Fibroblast of the aortic adventitia (primary cell): ENCODE measurements at places on chromosomes 11 and 22.

DNA sequence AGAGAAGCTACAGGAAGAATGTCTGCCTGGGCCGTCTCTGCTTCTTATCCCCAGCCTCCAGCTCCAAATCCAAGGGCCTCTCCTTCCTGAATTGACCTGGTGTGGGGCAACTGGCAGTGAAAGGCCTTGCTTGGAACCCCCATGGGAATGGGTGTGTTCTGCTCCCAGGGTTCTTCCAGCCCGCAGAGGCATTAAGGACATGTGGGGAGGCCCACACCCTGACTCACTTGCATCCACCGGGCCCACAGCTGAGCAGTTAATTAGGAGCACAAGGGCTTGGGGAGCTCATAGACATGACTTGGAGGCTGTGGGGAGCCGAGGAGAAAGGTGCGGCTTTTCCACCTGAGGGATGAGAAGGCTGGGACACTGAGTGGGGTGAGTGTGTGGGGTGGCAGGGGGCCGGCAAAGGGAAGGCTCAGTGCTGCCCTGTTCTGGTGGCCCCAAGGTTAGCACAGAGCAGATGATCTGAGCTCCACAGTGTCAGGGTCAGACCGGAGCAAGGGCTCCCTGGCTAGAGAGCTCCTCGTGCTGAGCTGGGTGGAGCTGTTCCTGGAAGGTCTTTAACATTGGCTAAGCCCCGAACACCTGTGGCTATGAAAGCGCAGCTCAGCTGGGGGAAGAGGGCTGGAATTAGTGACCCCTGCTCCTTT lies 64.5 kb upstream of the NECTIN1 start:
- DNase-seq, result peak; percentile 71

- no peak for DNase-seq
Measured at GRCh38 chr11:47271961-47272661, 2.2 kb downstream of the MADD start.

DNA sequence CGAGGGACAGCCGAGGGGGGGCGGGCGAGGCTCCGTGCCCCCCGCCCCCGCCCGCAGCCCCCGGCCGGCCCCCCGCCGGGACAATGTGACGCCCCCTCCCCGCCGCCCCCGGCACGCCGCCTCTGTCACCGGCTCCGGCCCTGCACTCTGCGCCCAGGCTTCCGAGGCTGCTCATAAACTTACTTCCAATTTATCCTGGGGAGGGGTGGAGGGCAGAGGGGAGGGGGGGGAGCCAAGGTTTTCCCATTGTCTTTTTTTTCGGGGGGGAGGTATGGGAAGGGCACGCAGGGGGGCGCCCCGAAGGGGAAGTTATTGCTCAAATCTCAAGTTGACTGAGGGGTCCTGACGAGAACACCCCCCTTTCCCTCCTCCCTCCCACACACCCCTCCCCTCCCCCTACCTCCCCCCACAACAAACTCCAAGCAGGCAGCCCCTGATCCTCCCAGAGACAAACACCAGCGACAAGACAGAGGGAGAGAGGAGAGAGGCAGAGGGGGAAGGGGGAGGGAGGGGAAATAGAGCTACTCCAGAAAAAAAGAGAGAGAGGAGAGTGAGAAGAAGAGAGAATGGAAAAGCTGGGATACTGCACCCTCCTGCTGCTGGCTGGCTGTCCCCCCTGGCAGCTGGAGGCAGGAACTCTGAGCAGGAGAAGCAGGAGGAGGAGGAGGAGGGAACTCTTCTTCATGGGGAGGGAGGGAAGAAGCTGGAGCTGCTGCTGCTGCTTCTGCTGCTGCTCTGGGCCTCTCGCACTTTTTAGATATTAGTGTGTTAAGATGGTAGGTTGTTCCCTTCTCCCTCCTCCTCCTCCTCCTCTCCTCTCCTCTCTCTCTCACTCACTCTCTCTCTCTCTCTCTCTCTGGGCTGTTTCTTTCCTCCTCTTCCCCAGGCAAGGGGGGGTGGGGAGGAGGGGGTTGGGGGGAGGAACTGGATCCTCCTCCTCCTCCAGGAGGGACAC lies 631 bp downstream of the PHF21A start:
- DNase-seq, result no peak

GRCh38 chr11:57391539-57391938 lies 1.1 kb upstream of the PRG2 start:
- no peak for DNase-seq

DNA sequence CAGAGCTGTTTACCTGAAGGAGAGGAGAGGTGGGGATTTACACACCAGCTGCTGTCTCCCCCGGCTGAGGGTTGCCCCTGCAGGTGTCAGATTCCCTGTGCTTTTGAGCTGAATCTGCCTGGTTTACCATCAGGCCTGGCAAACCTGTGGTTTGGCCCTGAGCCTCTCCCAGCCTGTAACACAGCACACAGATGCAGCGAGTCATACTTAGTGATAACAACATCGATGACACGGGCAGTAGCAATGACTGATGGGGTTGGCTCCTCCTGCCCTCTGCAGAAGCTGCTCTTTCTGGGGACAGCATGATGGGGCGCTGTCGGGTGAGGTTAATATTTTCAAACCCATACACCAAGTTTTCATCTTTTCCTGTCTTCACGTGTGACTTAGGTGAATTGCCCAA lies 380.0 kb upstream of the B3GAT1 start:
- no peak for DNase-seq

DNA sequence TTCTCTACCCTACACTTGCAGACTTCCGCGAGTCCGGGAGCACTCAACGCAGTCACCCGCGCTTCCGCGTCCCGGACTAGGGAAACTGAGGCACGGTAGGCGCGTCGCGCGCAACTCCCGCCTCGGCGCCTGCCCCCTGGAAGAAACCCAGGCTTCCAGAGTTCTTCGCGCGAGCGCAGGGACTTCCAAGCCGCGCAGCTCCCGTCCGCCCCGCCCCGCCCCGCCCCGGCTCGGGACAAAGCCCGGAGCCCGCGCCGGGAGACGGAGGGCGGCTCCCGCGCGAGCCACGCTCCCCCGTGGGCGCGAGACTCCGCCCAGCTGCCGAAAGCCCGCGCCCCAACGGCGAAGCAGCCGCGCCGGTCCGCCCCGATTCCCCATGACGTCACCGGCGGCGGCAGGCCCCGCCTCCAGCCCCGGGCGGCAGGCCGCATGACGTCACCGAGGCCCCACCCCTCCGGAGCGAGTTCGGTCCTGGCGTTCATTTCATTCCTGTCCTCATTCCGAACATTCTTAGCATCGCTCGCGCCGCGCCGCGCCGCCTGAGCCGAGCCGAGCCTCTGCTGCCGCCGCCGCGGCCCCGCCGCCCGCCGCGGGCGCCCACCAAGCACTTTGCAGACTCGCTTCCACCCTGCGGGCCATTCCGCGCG lies at the start of gene TEAD1:
Gene TEAD1 (plus strand): TSS at position 498 of the 647 bp plus-strand sequence.
- DNase-seq, result peak; percentile 96

- DNase-seq, result peak; percentile 11
Measured at GRCh38 chr11:15775015-15775541, 581.3 kb downstream of the SOX6 start.

GRCh38 chr11:58164389-58164788 lies 24.5 kb upstream of the OR9Q2 start:
- DNase-seq, result no peak

DNA sequence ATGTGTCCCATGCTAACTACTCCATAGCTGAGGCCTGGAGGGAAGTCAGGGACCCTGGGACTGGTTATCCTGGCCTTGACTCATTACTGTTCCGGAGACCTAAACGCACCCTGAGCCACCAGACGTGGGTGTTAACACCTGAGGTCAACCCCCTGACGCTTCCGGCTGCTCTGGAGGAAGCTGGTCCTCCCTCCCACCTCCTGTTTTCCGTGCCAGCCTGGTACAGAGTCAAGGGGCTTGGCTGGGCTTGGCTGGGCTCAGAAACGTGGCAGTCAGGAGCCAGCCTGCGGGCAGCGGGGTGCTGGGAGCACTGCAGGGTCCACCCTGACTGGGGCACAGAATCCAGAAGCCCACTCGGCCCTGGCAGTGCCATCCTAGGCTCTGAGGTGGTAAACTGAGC lies 2.6 kb downstream of the TMPRSS4 start:
- no peak for DNase-seq

DNA sequence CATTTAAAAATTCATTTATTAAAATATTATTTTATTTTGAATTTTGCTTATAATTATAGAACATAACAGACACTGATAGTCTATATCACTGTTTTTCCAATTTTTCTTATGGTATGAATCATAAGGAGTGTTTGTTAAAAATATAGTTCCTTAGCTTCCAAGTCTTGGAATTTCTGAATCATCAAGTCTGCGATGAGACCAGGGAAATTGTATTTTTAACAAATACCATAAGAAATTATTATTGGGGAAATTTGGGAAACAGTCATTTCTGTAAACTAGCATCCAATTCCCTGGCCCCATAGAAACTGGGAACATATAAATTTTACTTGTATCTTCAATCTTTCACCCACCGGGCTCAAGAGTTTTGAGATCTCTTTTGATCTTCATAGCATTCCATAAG lies 38.0 kb upstream of the PICALM start:
- peak; percentile 68 for DNase-seq

DNA sequence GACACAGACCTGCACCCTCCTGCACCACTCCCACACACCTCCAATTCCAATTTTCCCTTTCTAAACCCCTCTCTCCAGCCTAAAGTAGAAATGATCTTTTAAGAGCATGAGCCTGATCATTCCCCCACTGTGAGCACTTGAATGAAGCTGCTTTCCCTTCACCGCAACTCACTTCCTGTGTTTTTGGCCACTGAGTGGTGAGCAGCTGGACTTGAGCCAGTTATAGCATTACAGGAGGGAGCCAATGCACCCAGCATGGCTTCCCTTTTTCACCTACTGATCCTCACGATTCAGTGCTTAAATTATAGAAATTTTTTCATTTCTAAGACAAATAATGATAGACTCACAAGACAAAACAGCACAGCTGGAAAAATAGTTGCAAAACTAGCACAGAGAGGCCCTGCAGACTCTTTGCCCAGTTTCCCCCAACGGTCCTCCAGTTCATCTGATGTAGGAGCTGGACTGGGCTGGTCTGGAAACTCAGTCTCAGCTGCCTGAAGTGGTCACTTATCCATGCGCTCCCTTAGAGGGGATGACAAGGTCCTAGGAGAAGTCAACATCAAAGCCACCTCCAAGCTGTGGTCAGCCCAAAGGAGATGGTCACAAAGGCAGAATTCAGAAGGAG lies 9.7 kb upstream of the APOL4 start:
- DNase-seq, result peak; percentile 52
